ENCODE measurements at places on chromosomes 16 and 17. TPM values are rescaled to one million over a fixed set of nuclear protein-coding genes. Genes with fewer than 3 reads are reported as not detected.

TBC1D3H gene
- total RNA-seq = 0.65 TPM

DNA sequence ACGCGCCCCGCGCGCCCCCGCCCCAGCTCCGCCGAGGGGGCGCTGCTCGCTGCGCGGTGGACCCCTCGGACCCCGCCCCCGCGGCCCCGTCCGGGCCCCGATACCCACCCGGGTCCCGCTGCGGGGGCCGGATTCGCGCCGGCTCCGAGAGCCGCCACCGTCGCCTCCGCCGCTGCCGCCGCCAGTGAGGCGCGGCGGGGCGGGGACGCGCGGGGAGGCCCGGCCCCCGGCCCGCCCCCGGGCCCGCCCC lies at the start of gene TBC1D16:
TSS of gene TBC1D16 (minus strand) at position 186 of the 250 bp plus-strand sequence. CDS start 22,325 bp downstream, outside the sequence.
- DNase-seq = no peak

SULT1A4 gene
- total RNA-seq = 0.35 TPM

DNA sequence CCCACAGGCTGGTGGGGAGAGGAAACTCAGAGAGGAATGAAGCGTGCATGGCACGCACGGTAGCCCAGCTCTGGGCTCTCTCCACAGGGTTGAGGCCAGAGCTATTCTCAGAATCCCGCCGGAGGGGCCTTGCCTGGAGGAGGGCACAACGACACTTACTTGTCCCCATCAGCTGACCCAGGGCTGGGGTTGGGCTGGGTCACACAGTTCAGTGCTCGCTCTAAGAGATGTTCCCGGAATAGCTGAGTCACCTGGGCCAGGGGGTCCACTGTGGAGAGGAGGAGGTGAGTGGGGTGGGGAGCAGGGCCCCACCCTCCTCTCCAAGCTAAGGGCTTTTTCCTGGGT lies 21.8 kb downstream of the SREBF1 start:
- no peak for DNase-seq

- DNase-seq = peak; percentile 58
These were observed 54.3 kb downstream of the NEUROD2 start for GRCh38 chr17:39553341-39553945.

GRCh38 chr17:48426019-48426665 lies 3.9 kb downstream of the SKAP1 start:
- no peak for DNase-seq

SLC12A3 gene
- total RNA-seq = not detected

XAF1 gene
- 3.2 TPM for total RNA-seq

GRCh38 chr16:11688520-11688886 lies 20.2 kb downstream of the SNN start:
- no peak for DNase-seq

GRCh38 chr16:13298666-13299065 lies 397.3 kb downstream of the SHISA9 start:
- no peak for DNase-seq

DNA sequence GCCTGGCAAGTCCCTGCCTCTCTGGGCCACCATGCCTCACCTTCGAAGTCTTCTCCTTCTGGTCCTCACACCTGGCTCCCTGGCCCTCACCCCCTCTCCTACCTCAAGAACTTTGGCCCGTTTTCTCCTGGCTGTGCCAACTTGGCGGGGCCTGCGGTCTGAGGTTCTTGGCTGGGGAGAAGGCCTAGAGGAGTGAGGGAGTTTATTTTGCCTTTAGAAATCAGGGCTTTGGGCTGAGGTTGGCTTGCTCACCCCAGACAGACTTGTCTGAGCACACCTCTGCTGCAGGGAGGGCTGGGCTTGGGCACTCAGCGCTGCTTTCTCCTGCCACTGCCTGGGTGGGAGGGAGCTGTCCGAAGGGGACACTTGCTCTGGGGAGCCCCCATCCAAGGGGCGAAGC lies 23.3 kb upstream of the TAC4 start:
- no peak for DNase-seq

FA2H gene
- total RNA-seq = not detected

DNA sequence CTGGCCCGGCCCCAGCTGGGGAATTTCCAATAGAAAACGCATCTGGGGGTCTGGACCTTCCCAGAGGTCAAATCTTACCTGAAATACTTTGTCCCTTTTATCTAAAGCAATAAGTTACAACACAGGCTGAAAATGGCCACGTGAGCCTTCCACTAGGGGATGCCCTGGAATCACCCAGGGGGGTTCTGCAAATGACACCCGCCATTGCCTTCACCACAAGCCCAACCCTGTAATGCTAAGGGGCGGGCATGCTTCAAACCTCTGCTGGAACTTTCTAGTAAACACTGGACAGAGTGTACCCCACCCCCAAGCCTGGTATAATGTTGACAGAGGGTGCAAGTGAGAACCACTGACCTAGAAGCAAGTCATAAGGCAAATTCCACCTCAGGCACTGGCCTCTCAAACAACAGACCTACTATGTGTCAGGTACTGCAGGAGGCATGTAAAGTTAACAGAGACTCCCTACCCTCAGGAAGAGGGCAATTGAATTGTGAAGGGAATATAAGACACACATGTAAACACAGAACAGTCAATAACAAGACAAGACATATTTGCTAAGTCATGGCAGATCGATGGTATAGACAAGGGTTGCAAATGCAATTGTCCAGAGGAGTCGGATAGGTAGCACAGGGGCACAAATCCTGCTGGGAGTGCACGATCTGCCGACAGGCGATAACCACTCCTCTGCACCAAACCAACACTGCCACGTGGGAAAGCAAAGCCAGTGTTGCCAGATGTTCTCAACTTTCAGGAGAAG lies 59.0 kb downstream of the ARHGAP17 start:
- DNase-seq = no peak

NPIPB8 gene
- not detected for total RNA-seq

DNA sequence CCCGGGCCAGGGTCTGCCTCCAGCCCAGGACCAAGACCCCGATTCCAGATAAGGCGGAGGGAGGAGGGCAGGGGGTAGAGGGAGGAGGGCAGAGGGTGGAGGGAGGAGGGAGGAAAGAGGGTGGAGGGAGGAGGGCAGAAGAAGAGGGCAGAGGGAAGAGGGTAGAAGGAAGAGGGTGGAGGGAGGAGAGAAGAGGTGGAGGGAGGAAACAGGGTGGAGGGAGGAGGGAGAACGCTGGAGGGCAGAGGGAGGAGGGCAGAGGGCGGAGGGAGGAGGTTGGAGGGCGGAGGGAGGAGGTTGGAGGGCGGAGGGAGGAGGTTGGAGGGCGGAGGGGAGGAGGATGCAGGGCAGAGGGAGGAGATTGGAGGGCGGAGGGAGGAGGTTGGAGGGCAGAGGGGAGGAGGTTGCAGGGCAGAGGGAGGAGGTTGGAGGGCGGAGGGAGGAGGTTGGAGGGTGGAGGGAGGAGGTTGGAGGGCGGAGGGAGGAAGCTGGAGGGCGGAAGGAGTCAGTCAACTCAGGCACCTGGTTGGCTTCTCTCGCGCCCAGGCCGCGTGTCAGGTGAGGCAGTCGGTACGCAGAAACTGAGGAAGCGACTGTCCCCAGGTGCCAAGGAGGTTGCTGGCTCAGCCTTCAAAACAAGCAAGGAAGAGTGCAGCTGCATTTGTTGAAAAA lies 65.2 kb downstream of the KLHDC4 start:
- no peak for DNase-seq

BAIAP3 gene
- 0.19 TPM for total RNA-seq

- no peak for DNase-seq
These were observed 22.1 kb downstream of the MRC2 start for GRCh38 chr17:62649570-62649969.

DNA sequence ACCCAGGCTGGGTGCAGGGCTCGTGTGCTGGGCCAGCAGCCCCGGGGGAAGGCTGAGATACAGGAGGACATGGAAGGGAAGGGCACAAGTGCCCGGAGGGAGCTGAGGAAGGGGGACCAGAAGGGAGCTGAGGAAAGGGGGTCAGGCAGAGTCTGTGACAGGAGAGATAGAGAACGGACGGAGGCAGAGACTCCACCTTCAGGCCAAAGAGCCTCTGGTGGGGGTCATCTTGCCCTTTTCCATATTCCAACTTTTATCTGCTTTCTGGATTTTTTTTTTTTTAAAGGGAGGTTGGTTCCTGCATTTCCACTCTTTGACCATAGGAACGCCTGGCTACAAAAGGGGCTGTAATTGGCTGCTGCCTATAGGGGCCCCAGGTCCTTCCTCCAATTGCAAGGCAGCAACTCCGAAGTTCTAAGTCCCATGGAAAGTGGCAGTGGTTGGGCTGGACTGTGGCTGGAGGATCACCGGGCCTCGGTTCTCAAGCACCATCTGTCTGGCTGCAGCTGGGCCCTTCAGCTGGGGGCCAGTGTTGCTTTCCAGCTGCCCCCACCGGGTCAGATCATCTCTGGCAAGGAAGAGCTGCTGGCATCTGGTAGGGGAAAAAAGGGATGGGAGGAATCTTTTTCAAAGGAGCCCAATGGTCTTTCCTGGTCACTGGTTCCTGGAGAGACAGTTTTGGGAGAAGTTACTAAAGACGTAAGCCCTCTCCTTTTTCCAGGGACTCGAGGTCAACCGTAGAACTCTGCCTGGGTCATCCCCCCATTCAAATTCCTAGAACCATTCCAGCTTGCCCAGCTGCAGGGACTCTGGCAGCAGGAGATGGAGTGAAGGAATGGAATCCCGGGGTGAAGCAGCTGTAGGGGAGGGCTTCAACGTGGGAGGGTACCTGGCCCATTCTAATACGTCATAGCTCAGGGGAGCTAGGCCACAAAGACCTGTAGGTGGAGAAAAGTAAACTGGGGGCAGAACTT lies 13.1 kb upstream of the MRPS23 start:
- no peak for DNase-seq

ZDHHC1 gene
- total RNA-seq = 4.1 TPM

GRCh38 chr16:12673466-12673865 lies 130.2 kb downstream of the CPPED1 start:
- no peak for DNase-seq

GRCh38 chr17:2978991-2979390 lies 84.4 kb downstream of the OR1D5 start:
- no peak for DNase-seq

DNA sequence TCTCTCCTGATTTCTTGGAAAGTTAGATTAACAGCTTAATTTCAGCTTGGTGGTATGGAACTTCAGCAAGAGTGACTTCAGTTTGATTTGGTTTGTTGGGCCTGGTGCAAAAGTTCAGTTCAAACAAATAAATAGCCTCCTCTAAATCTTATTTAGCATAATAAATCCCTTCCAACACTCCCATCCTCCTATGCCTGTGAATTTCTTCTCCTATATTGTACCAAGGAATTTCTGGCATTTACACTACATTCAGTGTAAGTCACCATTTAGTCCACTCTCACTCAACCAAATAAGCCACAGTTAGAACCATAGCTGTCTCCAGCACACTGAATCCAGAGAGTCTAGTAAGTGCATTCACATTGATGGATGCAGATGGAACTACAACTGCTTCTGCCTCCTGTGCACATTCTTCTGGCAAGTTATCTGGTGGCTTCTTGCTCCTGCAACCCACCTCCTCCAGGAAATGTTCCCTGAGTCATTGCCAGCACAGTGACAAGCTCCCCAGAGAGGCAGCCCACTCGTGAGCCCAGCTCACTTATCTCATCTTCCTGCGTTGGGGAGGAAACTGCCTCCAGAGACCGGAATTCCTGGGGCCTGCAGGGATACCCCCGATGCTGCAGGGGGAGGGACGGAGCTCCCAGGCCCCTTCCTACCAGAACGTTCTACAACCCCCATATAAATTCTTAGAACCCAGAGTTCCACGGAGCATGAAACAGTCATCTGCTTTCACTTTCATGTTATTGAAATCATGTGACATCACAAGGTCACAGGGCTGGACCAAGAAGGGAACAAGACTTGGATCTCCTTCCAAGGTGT lies 318.3 kb downstream of the PHKB start:
- no peak for DNase-seq

DNA sequence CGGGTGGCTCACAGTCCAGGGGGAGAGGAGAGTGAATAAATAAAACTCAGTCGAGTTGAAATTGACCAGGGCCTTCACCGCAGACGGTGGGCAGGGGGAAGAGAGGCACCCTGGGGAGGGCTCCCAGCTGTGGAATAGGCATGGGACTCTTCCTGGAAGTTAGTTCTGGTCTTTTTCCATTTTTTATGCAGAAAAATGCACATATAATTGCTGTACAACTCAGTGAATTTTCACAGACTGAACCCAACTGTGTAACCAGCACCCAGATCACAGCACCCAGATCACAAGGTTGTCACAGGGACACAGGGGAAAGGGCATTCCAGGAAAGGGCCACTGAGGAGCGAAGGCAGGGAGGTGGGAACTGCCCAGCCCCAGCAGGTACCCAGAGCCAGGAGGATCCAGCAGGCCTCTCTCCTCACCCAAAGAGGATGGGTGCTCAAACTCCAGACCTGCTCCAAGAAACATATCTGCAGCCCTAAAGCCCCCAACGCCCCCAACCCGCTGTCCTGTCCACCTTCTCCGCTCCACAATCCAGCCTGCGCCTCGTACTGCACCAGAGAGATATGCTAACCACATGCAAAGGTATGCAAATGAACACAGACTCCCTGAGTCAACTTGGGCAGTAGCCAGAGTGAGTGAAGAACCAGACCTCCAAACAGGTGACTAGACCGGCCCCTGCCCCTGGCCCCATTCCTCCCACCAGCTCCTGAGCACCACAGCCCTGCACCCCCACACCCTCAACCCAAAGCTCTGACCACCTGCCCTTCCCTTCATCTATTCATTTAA lies 29.1 kb upstream of the EIF1 start:
- DNase-seq = no peak

DNA sequence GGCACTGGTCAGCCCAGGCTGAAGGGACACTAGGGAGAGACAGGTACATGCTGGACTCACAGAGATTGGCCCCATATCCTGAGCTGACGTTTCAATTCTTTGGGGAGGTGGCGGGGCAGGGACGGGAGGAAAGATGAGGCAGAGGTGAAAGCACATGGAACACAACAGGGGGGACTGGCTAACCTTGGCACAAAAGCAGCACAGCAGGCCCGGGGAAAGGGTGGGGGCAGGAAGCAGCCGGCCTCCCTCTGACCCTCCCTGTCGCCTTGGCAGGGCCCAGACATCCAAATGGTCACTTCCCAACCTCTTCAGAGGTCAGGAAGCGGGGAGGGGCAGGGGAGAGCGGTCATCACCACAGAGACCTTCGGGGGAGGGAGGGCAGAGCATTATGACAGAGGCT lies 6.6 kb downstream of the VAT1 start:
- DNase-seq = no peak

DNA sequence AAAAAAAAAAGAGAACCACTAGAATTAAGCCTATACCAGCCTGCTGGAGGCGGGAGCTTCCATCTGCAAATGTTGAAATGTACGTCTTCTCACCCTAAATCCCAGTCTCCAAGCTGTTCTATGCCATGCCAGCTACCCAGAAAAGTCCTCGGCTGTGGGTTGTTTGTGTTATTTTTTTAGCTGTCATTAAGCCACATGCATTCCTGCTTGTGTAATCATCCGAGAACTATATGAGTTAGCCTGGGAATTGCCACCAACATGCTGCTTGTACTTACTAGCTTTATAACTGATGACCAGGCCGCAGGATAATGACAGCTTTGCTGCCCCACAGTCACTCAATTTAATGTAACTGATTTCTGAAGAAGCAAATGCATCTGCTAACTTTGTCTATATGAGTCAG lies 313.9 kb upstream of the SALL1 start:
- DNase-seq = peak; percentile 70

RRAD gene
- 1.7 TPM for total RNA-seq

GRCh38 chr17:4394208-4395110 lies 28.0 kb upstream of the UBE2G1 start:
- DNase-seq = peak; percentile 25

GRCh38 chr17:36129616-36130015 lies 26.0 kb downstream of the CCL4 start:
- no peak for DNase-seq

All from HFFc6 (cell line).